Left ventricle myocardium inferior (tissue), 1 donor: ENCODE measurements at places on chromosomes 6 and 20. TPM values are rescaled to one million over a fixed set of nuclear protein-coding genes. Genes with fewer than 3 reads are reported as not detected.

DNA sequence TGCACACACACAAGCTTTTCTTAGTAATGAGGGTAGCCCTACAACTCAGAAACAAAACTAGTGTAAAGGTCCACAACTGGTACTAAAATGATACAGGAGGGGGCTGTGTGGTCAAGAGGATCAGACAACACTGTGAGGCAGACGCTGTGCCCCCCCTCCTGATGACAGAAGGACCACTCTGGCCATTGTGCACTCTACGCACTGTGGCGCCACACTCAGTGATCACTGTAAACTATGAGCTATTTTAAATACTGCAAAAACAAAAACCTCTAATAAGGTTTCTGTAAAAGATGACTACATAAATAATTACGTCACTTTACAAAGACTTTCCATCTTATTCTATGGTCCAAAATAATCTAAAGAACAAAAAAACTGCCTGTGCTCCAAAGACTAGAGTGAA lies 96.1 kb downstream of the SLC23A2 start:
- H3K27ac ChIP-seq = no peak overlapping the region
- H3K4me1 ChIP-seq = no peaks in the 10 kb centered on the region
- H3K27me3 ChIP-seq = no peaks in the 10 kb centered on the region
- H3K4me3 ChIP-seq = no peak overlapping the region

The TP53TG5 gene
- total RNA-seq = 0.80 TPM

The HLA-G gene
- not detected for total RNA-seq

The MAS1 gene
- not detected for total RNA-seq

DNA sequence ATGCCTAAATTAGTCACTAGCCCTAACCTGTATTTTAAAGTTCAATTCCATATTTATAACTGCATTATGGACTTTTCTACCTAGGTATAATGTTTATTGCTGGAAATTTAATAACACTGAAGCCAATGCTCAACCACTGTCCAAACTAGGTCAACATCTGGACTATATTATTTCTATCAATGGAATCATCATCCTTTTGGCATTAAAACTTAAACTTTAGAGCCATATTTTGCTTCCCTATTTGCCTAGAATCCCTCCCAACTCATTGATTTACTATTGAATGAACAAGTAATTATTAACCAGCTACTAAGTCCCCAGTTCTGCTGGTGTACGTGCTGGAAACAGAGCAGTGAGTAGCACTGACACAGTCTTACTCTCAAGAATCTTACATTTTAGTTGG lies 291.7 kb upstream of the SPTLC3 start:
- H3K27me3 ChIP-seq = no peaks in the 10 kb centered on the region
- H3K4me1 ChIP-seq = no peaks in the 10 kb centered on the region
- H3K36me3 ChIP-seq = no peaks in the 10 kb centered on the region
- H3K27ac ChIP-seq = no peak overlapping the region
- no peak overlapping the region for H3K4me3 ChIP-seq

GRCh38 chr6:128491100-128491581 lies 29.3 kb downstream of the PTPRK start:
- no peak for DNase-seq
- peaks cover 88% of the 10 kb centered on the region for H3K4me1 ChIP-seq
- peak overlapping the region; percentile 60 for H3K4me3 ChIP-seq
- no peaks in the 10 kb centered on the region for H3K27me3 ChIP-seq
- peak overlapping the region; percentile 87 for H3K27ac ChIP-seq
- H3K36me3 ChIP-seq = no peaks in the 10 kb centered on the region

DNA sequence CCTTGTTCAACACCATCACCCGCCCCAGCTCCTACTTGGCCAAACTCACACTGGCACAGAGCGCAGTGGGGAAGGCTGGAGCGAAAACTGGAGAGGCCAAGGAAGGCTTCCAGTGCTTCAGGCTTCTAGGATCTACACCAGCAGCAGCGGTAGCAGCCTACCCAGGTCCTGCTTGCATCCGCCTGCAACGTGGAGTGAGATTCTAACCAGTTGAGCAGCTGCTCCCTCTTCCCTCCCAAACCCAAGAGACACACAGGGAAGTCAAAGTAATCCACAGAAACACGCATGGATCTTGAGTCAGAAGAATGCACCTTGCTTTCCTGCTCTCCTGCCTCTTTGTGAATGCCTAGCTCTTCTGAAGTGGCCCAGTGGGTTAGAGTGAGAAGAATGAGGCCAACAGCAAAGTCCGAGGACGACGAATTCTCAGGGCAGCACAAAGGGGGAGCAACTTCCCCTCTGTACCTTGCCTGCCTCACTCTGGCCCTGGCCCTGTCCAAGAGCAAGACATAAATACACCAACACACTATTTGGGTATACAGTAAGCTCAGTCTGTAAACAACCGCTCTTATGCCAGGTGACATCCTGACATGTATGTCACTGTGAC lies 95.9 kb upstream of the FOXQ1 start:
- H3K27me3 ChIP-seq = peaks cover 36% of the 10 kb centered on the region
- no peak overlapping the region for H3K27ac ChIP-seq
- no peak for DNase-seq
- H3K36me3 ChIP-seq = no peaks in the 10 kb centered on the region
- H3K4me3 ChIP-seq = no peak overlapping the region

GRCh38 chr6:33813990-33814985 lies 10.5 kb upstream of the MLN start:
- no peak for DNase-seq
- no peaks in the 10 kb centered on the region for H3K36me3 ChIP-seq
- H3K4me1 ChIP-seq = peaks cover under 1% of the 10 kb centered on the region
- peaks cover 91% of the 10 kb centered on the region for H3K27me3 ChIP-seq
- no peak overlapping the region for H3K4me3 ChIP-seq
- no peak overlapping the region for H3K27ac ChIP-seq

DNA sequence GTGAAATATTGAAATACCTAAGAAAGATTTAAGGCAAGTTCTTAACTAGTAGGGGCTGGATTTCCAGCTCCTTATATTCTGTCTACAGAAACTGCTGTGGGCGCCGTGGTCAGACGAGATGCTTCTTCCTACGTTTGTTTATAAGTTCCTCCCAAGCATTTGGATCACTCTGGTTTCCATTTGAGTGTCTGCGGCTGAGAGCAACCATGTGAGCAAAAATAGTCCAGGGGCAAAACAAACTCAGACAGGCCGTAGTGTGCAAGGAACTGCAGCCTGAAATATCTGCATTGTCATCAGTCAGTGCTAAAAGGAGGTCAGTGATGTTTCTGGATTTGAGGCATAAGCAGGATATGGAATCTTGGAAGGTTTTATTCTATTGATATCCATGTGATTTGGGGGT lies 485.9 kb upstream of the JAG1 start:
- no peak overlapping the region for H3K4me3 ChIP-seq
- no peaks in the 10 kb centered on the region for H3K36me3 ChIP-seq
- peak overlapping the region; percentile 69 for H3K27ac ChIP-seq
- no peak for DNase-seq
- H3K4me1 ChIP-seq = peaks cover 41% of the 10 kb centered on the region
